ENCODE measurements at places on chromosomes 7 and 10. TPM values are rescaled to one million over a fixed set of nuclear protein-coding genes. Genes with fewer than 3 reads are reported as not detected.

- peak; percentile 53 for DNase-seq
Measured at GRCh38 chr7:23012908-23013714, 819 bp downstream of the HYCC1 start.

DNA sequence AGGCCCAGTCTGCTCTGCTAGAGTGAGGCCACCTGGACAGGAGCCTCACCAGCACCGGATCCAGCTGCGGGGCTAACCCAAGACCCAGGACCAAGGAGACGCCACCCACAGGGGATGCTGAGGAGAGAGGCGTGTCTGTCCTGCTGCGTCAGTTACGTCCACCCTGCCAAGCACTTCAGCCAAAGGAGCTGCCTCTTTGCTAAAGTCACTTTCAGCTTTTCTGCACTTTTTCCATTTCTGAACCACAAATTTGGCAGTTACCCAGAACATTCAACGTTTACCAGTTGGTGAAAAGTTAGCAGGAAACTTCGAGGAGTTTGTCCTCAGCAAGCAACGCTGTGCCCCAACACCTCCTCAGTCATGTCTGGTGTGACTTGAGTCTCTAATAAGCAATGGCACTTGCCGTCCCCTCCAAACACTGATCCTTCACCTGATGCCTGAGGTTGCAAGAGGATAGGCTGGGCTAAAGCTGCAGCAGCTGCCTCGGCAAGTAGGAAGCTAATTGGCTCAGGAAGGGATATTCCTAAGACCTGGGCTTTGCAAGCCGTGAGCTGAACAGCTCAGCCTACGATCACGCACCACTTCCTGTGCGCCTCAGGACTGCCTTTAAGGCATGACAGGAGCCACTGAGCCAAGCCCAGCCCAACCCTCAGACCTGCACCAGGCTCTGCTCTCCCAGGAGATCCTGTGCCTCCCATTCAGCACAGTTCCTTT lies 40.1 kb downstream of the KCNH2 start:
- DNase-seq: peak; percentile 50

DNA sequence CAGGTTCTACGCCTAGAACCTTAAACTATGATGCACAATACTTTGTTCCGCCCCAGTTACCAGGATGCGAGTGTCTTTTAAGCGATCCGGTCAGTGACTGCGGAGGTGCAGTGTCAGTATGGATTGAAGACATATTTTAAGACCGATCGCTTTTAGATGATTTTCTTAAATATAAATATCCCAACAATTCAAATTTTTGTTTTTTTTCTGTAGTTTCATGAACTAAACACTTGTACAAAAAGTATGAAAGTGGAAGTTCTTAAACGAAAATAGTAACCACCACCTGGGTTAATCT lies 835 bp downstream of the COMMD3 start:
- no peak for DNase-seq

DNA sequence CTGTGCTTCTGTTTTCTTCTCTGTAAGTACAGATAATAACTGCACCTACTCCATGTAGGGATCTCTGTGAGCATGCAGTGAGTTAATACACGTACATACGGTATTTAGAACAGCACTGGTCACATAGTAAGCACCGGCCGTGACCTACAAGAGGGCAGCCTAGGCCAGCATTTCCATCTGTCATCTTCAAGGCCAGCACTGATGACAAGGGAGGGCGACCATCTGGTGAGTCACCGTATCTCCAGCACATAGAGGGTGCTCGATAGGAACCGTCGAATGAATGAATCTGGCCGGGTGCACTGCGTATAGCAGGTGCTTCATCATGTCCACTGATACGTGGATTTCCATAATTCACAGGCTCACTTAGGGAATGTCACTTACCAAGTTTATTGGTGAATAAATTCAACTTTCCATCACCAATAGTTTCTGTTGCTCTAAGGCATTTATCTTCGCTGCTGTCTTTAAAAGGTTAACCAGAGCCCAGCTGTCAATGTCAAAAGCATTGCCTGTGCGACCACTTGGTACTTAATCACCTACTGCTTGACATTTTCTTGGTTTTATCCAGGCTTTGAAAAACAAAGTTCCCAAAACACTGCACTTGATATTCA lies 8.3 kb downstream of the NOD1 start:
- DNase-seq: peak; percentile 55

DNA sequence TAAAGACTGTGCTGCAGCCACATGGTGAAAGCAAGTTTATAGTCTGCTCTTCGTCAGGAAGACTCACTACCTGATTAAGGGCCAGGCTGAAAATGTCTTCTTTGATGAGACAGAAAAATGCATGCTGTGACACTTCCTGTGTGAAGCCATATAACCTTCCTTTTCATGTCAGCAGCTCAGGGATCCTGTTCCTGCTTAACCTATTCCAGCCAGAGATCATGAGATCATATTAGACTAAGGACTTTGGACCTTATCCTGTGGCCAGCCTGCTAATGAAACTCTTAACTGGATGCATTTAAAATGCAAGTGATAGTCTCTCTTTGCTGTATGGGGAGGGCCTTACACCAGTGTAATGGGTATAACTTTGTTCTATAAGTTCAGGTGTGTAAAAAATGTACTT lies 165.2 kb downstream of the PTEN start:
- no peak for DNase-seq

DNA sequence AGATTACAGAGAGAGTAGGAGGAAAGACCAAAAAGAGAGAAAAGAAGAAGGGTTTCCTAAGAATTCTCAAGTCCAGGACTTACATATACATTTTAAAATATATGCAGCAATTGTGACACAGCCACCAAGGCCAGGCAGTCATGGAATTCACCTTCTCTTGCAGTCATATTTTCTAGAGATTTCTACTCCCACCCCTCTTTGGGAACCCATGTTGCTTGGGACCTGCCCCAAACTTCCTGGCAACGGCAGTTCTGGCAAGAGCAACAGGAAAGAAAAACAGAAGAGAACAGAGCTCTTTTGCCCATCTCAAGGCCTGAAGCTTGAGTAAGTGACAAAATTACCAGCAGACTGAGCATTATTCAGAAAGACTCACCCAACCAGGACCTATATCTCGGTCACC lies 128.3 kb upstream of the ASAH2 start:
- DNase-seq: no peak

GRCh38 chr7:155002411-155003091 lies 373 bp downstream of the PAXIP1 start:
- DNase-seq: peak; percentile 57

- DNase-seq: no peak
Measured at GRCh38 chr7:135980665-135981180, 3.6 kb upstream of the MTPN start.

GRCh38 chr7:28037220-28038010 lies 143.2 kb downstream of the JAZF1 start:
- DNase-seq: no peak

DNA sequence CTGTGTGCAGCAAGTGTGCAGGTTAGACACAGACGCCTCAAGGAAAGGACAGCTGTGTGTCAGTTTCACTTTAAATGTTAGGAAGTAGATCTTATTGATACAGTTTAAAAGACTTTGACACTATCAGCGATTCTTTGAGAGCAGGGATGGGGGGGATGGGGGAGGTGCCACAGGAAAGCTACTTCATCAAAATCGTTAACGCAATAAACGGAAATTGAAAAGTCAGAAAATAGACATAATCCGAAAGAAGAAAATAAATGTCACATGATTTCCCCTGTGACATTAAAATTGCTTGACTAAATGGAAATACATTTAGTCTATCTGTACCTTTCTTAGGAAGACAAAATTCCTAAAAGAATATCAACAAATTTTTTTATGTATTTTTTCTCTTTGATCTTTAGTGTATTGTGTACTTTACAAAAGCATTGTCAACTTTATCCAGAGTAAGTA lies 476 bp upstream of the ZNF33B start:
- no peak for DNase-seq

- DNase-seq: no peak
Measured at GRCh38 chr10:95217476-95217875, 23.4 kb downstream of the ACSM6 start.

DNA sequence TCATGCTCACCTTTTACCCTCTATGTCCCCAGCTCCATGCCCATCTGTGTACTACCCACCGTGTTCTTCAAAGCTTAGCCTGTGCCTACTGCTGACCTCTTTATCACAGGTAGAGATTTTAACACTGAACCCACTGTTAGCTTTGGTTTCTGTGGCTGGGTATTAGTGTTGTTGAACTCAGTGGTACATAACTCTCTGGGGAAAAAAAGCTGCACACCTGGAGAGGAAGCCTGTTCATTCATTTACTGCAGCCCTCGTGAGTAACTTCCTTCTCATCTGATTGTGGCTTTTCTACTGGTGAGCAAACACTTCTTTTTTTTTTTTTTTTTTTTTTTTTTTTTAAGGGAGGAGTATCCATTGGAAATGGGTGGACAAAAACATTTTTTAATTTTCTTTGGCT lies 326.3 kb downstream of the CCSER2 start:
- DNase-seq: no peak

GRCh38 chr7:39458061-39458745 lies 108.0 kb upstream of the YAE1 start:
- no peak for DNase-seq

The LRRTM3 gene
- polyA plus RNA-seq: 0.03 TPM

The SRRT gene
- 48.2 TPM for polyA plus RNA-seq

The CHRM2 gene
- polyA plus RNA-seq: not detected

The SCIN gene
- not detected for polyA plus RNA-seq

The OR2A7 gene
- 0.07 TPM for polyA plus RNA-seq

The SPAM1 gene
- polyA plus RNA-seq: not detected

All from psoas muscle (tissue), 8 donors.